ENCODE measurements at places on chromosomes 12 and 14.

- DNase-seq = no peak
Observed at GRCh38 chr12:78818487-78818886, 46.1 kb upstream of the SYT1 start.

DNA sequence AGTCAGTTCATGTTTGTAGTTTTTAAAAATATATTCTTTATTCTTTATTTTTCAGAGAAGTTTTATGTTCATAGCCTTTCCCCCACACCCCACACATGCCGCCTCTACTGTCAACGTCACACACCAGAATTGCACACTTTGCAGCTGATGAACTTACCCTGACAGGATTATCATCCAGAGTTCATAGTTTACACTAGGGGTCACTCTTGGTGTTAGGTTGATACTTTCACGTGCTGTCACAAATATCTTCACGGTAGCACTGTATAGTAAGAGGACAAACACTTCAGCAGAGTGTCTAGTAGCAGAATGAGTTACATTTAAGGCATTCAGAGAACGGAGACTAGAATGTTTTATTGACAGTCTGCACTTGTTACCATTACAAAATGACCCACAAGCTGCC is 5.1 kb downstream of the DPPA3 start:
- no peak for DNase-seq

GRCh38 chr12:32305163-32305562 is 94.2 kb upstream of the FGD4 start:
- DNase-seq = no peak

DNA sequence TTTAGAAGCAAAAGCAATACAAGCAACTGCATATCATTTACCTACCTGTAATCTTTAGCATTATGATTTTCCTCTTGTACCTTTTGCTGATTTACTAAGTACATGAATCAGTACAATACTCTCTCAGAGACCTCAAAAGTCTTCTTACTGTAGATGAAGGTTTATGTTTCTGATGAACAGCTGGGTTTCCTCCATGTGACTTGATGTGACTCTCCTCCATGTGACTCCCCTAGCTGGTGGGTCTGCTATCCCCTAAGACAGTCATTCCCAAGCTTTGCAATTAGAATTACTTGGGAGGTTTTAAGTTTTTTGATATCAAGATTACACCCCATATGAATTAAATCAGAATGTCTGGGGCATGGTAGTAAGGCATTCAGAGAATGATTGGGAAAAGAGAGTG is 32.0 kb upstream of the ABCC9 start:
- no peak for DNase-seq

DNA sequence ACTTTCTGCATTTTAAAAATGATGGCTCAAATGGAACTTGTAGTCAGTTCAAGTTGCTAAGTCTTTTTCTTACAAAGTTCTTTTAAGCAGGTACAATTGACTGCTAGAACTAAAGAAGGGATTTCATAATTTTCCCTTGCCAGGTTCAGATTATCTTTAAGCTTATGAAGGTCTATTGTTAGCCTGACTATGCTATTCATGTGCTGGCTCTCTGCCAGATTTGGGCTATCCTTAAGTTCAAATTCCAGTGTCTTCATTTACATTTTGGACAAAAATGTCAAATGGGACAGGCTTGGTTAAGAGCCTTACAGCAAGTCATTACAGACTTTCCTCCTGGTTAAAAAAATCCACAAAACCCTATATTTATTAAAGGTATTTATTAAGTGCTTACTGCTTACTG is 42.3 kb downstream of the INSM2 start:
- no peak for DNase-seq

GRCh38 chr12:56661560-56661959 is 15.8 kb upstream of the ATP5F1B start:
- no peak for DNase-seq

DNA sequence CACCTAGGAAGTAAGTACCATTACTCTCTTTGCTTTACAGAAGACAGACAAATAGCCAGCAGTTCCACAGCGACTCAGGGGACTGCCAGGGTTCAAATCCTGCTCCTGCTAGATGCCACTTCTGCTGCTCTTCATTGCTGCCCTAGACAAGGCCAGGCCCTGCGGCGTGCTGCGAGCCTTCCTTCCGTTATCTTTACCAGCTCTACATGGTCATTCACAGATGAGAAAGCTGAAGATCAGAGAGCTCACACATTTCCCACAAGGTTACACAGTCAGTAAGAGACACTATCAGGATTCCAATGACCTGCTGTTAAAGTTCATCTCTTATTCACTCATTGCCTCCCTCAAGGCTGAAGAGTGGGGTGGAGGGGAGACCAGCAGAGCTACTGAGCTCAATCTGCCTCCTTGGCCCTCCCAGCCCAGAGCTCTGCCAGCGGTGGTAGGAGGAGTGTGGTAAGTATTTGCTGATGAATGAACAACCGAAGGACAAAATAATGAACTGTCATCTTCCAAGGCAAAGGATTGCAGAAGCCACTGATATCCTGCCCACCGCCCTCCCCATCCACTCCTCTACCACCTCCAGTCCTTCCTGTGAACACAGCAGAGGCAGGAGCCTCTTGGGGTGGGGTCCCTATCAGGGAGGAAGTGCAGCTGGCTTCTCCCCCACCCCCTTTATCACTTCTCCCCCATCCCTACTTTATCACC is 14.6 kb upstream of the HDAC7 start:
- DNase-seq = no peak

- DNase-seq = no peak
Observed at GRCh38 chr12:56315249-56315621, 553 bp downstream of the CNPY2 start.

DNA sequence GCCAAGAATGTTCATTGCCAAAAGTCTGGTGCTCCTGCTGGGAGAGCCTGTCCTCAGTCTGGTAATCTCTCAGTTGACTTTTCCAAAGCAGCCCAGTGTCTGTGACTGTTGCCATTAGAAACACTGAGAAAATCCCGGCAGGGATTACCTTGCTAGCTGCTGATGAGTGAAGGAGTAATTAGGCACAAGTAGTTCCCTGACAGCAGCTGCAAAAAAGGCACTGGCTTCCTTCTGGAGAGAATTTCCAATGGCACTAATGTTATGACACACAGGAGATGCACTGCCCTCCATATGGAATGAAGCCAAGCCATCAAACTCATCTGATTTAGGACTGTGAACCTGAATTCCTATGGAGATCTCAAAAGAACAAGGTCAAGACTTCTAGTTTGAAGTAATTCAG is 1321.2 kb upstream of the SEL1L start:
- no peak for DNase-seq

- DNase-seq = peak; percentile 57
Observed at GRCh38 chr12:106301611-106302321, 767 bp upstream of the TCP11L2 start.

DNA sequence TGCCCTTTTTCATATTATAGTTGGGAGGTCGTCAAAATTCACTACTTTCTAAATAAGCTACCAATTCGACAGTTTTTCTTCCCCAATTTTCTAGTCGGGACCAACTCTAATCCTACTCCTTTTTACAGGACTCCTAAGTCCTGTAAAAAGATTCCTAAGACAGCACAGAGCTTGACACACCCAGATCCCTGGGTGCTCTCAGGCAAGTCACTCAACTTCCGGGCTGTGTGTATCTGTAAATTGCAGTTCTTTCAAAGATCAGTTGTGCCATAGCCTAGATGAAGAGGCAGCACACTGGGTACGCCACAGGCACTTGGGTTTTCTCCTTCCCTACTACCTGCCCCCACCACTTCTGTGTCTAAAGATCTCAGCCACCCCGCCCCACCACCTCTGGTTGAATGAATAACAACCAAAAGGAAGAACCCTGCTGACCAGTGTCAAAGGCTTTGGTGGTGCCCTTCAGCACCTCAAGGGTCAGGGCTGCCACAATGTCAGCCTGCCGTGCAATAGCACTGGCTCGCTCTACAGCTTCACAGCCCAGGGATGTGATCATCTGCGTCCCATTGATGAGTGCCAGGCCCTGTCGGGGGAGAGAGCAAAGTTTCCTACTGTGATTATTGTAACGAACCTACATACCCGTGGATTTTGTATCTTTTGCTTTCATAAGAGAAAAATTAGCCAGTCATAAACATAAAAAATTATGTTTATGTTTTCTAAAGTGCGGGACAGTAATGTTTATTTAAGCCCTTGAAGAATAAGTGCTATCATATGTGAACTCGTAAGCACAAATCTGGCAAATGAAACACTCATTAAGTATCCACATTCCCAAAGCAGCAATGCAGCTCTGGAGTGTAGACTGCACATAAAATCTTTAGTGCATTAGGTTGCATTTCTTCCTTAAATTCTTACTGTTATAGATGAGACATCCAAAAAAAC is 9.2 kb downstream of the HAL start:
- no peak for DNase-seq

DNA sequence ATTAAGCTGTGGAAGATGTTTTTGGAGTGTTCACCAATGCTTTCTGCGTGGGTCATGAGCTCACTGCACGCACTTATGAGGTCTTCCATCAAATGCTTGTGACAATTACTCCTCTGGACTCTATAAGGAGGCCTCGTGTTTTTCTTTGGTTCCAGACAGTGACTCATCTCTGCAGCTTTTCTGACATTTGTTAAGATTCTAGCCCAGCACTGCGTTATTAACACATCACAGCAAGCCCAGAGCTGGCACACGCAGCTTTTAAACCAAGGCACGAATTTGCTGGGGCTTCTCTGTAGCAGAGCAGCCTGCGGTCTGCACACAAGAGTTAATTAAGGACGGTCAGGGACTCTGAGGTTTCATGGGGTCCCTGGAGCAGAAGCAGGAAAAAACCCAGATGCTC is 16.9 kb downstream of the MEG3 start:
- DNase-seq = no peak

- no peak for DNase-seq
Observed at GRCh38 chr12:12202105-12202504, 64.7 kb downstream of the LRP6 start.

DNA sequence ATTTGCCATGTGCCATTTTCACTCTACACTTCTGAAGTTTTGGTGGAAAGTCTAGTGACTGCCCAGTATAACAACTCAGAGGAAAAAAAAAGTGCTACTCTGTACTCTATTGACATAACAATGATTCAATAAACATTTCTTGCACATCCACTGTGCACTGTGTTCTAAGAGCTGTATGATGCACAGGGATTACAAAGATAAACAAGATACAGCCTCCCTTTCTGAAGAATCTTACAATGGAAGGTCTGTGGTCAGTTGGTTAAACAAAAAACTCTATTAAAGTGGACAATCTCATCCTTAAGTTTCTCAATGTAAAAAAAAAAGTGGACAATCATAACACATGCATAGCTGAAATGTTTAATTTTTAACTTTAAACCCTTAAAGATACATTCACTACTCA is 105.7 kb upstream of the RASSF8 start:
- DNase-seq = no peak

DNA sequence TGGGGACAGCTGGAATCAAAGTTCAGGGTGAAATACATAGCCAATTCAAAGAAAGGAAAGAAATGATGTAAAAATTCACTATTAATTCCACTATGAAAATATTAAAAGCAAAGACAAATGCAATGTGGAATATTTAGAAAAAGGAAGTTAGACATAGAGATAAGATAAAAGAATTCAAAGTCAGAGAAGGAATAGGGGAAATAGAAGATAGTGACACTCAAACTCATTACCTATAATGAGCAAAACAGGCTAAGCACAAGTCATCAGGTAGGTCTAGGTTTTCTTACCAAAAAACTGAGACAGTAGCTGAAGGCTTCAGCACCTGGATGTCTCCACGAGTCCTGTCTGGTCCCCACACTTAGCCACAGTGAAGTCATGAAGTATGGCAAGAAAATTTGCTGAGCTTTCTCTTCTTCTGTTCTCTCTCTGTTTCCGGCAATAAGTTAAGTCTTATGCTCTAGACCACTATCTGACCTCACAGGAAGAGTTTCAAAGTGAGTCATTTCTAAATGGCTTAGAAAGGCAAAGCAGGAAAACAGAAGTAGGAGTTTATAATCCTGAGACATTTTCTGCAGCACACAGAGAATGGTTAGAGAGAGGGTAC is at the start of gene C3AR1:
Gene C3AR1 (minus strand): TSS at position 369 of the 604 bp plus-strand sequence. CDS start 6,174 bp downstream, outside the sequence.
- DNase-seq = no peak

DNA sequence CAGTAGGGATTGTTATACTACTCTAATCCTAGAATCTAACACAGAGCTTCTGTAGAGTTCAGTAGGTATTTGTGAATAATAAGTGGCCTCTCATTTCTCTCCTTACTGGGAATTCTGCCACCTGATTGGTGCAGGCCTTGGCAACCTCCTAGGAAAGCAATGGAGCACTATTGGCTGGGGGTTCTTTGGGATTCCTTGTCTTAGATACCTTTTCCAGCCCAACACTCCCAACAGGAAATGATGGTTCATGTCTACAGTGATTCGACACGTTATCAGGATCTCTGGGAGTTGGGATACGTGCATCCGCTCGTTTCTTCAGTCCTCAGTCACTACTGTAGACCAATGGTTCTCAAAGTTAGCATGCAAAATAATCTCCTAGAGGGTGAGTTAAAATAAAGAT is 67.4 kb downstream of the ELK3 start:
- DNase-seq = no peak

GRCh38 chr12:119068129-119068856 is 87.0 kb downstream of the SRRM4 start:
- DNase-seq = no peak

DNA sequence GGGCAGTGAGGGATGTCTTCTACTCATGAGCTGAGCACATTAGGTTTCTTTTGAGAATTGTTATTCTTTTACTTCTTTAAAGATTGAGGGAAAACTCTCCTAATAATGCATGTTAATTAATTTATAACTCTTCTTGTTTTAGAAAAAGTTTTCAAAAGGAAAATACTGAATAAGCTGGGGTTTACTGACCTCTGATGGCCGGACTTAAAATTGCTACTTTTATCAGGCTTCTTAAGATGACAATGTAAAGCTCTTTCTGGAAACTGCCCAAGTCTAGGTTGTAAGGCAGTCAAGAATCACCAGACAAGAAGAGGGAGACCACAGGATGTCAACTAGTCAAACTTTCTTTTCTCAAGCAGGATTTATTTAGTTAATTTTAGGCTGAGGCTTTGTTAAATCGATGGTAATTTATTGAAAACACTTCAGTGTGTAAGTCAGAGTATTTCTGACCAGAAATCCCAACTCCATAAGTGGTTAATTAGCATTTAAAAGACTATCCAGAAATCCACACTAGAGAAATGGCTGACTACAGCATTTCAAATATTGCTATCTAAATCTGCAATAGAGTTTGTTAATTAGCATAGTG is 82.1 kb downstream of the AVPR1A start:
- DNase-seq = no peak

- DNase-seq = no peak
Observed at GRCh38 chr14:36952689-36953088, 219.7 kb downstream of the SLC25A21 start.

GRCh38 chr12:69168363-69168762 is 71.0 kb upstream of the CPSF6 start:
- no peak for DNase-seq
